NCI-H187 treated with DMSO at 0.1 percent for 48 hours (cell line): ENCODE measurements at places on chromosomes 5 and 9.

GRCh38 chr5:15124871-15125568 is 253.4 kb upstream of the ANKH start:
- DNase-seq, result no peak

- DNase-seq, result peak; percentile 72
Measured at GRCh38 chr5:127875235-127876021, 172.2 kb downstream of the CCDC192 start.

DNA sequence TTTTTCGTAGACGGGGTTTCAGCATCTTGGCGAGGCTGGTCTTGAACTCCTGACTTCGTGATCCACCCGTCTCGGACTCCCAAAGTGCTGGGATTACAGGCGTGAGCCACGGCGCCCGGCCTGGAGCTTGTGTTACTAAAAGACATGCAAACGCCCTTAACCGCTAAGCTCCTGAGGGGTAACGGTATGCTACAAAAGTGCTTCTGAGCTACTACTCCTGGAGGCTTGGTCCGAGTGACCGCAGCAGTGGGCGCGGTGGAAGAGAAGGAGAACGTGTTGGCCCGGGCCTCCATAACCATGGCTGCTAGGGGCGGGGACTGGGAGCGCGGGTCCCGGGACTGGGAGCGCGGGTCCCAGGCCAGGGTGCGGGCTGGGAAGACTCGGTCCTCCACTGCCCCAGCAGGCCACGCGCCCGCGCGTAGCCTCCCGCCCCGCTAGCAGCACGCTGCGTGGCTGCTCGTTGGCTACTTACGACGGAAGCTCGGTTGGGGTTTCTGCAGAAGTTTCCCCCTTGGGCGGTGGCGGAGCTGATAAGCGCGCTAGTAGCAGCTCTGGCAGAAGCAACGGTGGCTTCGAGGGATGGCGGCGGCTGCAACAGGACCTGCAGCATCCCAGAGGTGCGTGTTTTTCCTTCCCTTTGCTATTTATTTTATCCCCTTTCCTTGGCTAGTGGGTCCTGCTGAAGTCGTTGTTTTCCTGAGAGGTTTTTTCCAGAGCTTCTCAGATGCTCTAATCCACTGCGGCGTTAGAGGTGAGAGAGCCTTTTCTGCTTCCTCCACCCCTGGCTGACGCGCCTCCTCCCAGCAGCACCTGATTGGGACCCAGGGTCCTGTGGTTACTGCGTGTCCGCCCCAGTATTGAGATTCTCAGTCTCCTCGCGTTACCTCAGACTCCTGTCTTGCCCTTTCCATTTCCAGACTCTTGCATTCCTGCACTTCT is 69.2 kb upstream of the CCDC180 start:
- DNase-seq, result no peak

DNA sequence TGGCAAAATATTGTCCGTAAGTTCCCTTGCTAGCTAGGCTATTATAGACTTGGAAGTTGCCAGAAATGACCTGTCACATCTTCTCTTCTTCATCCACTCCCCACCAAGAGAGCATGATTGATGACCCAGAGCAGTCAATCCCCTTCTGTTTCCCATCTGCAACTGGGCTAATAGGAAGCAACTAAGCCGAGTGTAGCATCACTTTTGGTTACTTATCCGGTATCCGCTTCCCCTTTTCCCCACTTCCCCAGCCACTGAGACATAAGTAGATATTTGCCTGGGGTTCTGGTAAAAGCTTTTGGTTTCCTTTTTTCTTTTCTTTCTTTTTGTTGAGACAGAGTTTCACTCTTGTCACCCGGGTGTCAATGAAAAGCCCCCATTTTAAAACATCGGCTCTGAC is 29.4 kb upstream of the LIFR start:
- DNase-seq, result no peak

GRCh38 chr5:133163839-133164238 is 112.0 kb downstream of the HSPA4 start:
- DNase-seq, result no peak

DNA sequence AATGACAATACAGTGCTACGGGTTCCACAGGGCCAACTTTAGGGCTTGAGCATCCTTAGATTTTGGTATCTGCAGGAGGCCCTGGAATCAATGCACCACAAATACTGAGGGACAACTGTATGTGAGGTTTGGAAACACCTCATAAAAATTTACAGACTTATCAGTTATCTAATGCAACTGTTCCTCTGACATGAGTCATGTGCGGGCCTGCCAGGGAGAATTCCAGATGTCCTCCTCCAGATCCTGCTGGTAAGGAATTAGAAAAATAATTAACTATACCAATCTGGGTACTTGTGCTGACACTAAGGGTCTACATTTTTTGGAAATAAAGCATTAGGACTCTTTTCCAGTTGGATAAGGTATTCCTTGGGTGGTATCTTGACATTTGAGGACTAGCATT is 333.3 kb downstream of the ARRDC3 start:
- no peak for DNase-seq

- no peak for DNase-seq
Measured at GRCh38 chr9:38010918-38011704, 57.9 kb downstream of the SHB start.

DNA sequence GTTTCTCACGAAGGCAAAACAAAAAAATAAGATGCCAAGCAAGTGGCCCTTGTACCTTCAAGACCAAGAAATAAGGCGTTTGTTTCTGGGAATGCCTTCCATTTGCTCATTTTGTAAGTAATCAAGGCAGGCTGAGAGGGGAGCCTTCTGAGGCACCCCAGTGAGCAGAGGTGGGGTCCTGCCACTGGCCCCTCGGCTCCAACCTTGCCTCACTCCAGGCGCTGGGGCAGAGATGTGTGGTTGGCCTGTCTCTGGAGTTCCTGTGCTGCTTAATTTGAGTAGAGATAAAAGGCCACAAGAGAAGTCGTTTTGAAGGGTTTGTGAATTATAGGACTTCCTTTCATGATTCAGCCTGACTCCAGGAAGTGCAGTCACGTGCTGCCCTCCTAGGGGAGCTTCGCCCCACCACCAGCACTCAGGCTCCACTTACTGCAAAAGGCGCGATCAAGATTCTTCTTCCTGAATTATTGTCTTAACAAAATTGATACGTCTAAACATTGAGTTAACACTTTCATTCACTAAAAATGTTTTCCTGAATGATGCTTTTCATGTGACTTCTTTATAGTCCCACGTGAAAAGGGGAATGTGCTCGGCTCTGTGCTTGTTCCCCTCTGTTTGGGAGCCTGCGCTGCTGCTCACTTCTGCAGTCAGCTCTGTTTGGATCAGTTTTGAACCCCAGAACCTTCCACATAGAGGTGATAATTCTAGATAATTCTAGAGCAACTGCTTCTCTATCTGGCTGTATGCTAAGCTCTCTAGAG is 13.7 kb downstream of the SYK start:
- DNase-seq, result no peak

DNA sequence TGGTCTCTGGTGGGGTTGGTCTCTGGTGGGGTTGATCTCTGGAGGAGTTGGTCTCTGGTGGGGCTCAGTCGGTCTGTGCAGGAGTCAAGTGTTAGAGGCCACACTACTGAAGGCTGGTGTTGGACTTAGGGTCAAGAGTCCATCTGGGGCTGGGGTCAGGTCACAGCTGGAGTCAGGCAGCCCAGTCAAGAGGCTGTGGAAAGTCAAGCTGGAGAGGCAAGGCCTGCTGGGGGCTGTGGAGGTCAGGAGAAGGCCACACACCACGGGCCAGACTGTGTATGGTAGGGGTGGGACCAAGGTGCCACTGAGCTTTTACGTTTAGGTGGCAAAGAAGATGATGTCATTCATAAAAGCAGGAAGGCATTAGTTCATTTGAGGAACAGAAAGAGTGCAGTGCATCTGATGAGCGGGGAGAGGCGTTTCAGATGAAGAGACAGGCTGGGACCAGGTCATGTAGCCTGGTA is 16.7 kb upstream of the CD74 start:
- DNase-seq, result no peak

- no peak for DNase-seq
Measured at GRCh38 chr9:91905237-91905650, 44.8 kb downstream of the ROR2 start.

- no peak for DNase-seq
Measured at GRCh38 chr5:82325155-82325554, 47.0 kb upstream of the RPS23 start.

DNA sequence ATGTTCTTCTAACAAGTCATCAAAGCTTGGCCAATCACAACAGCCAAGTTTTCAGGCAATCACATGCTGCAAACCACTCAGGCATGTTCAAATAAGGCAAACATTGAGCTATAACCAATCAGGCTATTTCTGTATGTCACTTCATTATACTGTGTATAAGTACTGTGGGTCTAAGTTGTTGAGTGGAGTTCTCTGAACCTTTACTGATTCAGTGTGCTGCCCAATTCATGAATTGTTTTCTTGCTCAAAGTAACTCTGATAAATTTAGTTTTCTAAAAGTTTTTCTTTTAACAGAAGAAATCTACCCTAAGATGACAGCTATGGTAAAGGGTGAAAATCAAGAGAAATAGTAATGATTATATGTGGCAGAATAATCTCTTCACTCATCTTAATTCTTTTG is 805.4 kb upstream of the NUDT12 start:
- DNase-seq, result no peak

DNA sequence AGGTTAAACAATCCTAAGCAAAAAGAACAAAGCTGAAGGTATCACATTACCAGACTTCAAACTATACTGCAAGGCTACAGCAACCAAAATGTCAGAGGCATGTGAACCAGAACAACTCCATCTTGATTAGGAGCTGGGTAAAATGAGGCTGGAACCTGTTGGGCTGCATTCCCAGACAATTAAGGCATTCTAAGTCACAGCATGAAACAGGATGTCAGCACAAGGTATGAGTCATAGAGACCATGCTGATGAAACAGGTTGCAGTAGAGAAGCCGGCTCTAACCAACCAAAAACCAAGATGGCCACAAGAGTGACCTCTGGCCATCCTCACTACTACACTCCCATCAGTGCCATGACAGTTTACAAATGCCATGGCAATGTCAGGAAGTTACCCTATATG is 252.0 kb downstream of the RASEF start:
- DNase-seq, result no peak

GRCh38 chr9:71975833-71976232 is 64.4 kb downstream of the C9orf85 start:
- DNase-seq, result no peak

DNA sequence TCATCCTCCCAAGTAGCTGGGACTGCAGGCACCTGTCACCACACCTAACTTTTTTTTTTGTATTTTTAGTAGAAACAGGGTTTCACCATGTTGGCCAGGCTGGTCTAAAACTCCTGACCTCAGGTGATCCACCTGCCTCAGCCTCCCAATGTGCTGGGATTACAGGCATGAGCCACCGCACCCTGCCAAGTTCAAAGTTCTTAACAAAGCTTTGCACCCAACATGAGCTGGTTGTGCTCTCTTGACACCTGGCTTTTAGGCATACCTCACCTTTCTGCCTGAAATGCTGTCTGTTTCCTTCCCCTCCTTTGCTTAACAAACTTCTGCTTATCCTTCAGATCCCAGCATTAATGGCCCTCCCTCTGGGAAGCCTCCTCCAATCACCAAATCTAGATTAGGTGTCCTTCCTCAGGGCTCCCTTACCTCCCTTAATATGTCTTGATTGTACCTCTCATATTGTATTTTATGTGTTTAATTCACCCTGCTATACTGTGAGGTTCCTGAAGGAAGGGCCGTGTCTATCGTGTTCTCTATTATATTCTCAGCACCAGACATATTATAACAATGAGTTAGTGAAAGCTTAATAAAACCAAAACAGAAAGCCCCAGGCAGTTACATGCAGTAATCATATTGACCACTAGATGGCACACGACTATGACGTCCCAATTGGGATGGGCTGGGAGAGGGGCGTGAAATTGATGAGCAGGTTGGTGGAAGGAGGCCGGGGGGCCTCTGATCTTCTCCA is 62.9 kb upstream of the PPARGC1B start:
- no peak for DNase-seq

GRCh38 chr9:20929276-20929675 is 102.2 kb downstream of the HACD4 start:
- DNase-seq, result no peak

DNA sequence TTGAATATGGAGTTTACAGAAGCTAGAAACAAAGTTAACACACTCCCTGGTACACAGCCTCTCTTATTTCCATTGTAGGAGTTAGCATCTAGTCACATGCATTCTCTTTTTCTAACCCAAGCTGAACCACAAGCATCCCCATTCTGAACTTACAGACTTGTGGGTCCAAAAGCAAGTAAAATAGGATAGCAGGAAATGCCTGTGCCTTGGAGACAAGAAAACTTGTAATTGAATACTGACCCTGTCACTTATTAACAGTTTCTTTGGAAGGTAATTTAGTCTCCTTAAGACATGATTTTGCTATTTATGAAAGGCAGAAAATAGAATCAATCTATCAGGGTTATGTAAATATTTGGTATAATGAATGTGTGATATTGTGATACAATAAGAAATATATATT is 353.6 kb downstream of the TLE4 start:
- no peak for DNase-seq

GRCh38 chr9:122991370-122991830 is 42.1 kb upstream of the GPR21 start:
- DNase-seq, result no peak

GRCh38 chr9:37311938-37312708 is 110.4 kb upstream of the GRHPR start:
- DNase-seq, result no peak

DNA sequence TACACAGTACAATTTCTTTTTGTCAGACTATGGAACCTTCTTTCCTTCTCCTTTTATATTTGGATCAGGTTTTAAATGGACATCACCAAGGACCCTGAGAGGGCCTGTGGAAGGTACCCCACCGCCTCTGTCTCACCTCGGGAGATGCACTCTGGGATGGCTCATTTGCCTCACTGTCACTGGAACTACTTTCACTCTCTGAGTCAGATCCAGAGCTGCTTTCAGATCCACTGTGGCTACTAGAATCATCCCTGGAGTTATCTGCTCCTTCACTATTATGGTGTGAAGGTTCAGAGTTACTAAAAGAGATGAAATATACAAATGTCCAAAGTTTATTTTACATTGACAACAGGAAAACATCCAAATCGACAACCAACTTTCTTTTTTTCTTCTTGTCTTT is 24.6 kb downstream of the LEAP2 start:
- DNase-seq, result no peak

DNA sequence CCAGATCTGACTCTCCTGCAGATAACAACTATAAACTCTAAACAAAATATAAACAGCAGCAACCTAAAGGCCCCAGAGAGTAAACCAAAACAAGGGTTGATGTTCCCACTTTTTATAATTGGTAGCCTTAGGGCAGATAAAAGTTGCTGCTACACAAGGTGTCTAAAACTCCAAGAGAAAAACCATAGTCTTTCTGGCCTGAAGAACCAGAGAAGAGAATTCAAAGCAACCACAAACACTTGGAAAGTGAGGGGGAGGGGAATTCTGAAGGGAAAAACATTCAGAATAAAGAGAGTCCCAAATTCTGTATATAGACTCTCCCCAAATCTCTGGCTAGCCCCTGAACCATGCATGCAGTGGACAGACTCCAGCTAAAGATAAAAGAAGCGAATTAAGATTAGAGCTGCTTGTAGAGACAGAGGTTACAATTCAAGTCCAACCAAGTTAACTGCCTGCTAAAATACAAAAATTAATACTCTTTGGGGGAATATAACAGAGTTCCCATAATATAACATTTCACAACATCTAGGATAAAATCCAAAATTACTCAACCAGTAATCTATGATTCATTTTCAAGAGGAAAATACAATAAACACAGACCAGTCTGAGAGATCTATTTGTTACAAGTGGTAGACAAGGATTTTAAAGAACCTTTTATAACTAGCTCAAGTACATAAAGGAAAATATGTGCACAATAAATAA is 37.5 kb upstream of the RGMB start:
- no peak for DNase-seq
